ENCODE measurements at places on chromosomes 4 and X. TPM values are rescaled to one million over a fixed set of nuclear protein-coding genes. Genes with fewer than 3 reads are reported as not detected.

The MAGEA8 gene
- not detected for total RNA-seq

The CXorf58 gene
- total RNA-seq: not detected

The ARX gene
- 0.52 TPM for total RNA-seq

The FRYL gene
- 66.3 TPM for total RNA-seq

The SLIT2 gene
- total RNA-seq: 12.0 TPM

The CENPVL2 gene
- total RNA-seq: not detected

The CTPS2 gene
- total RNA-seq: 24.5 TPM

The TMSB15C gene
- total RNA-seq: 7.8 TPM

The FANCB gene
- total RNA-seq: 7.8 TPM

The ETNPPL gene
- total RNA-seq: not detected

The TCEAL5 gene
- 0.52 TPM for total RNA-seq

The CLCN4 gene
- 15.7 TPM for total RNA-seq

The GLRB gene
- total RNA-seq: 5.2 TPM

The SSX1 gene
- total RNA-seq: not detected

The NEUROG2 gene
- total RNA-seq: not detected

The HS3ST1 gene
- total RNA-seq: under 0.01 TPM

The SHROOM3 gene
- total RNA-seq: 21.4 TPM
